ENCODE measurements at places on chromosomes 2 and 18.

DNA sequence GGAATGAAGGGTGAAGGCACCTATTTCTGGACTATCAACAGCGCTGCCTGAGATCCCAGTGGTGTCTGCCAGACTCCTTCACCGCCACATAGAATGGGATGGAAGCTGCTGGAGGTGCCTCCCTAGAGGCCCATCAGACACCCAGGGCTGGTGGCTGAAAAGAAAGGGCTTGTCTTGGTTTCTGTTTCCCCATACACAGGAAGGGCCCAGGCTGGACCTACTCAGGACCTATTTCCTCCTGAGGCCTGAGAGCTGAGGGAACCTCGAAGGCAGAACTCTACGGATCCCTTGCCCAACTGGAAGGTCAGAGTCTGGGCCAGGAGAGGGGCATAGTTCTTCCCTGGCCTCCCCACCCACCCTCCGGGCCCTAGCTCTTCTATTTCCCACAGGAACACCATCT lies 2.9 kb upstream of the CLEC4F start:
- no peak for DNase-seq

DNA sequence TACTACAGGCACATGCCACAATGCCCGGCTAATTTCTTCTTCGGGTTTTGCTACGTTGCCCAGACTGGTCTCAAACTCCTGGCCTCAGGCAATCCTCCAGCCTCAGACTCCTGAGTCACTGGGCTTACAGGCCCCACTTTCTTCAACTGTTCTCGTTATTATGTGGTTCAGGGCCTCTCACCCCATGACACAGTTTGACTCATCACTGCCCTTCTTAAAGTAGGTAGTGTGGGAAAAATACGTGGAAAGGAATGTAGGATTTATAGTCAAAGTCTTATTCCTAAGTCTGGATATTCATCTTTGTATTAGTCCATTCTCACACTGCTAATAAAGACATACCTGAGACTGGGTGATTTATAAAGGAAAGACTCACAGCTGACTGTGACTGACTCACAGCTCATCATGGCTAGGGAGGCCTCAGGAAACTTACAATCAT lies 19.4 kb downstream of the CENPA start:
- DNase-seq, result no peak

DNA sequence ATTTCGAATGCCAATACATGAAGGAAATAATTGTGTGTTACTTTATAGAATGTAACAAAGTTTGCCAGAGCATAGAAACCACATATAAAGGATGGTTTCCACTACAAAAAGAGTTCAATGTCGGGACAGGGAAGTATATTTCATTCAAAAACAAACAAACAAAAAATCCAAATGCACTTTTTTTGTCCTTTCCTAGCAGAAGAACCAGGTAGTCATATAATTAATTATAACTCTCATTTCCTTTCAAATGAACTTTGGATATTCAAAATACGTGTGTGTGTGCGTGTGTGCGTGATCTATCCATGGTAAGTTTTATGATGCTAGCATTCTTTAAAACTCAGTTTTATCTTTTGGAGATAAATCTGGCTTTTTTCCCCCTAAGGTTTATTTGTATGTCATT lies 8.3 kb downstream of the FN1 start:
- DNase-seq, result no peak

DNA sequence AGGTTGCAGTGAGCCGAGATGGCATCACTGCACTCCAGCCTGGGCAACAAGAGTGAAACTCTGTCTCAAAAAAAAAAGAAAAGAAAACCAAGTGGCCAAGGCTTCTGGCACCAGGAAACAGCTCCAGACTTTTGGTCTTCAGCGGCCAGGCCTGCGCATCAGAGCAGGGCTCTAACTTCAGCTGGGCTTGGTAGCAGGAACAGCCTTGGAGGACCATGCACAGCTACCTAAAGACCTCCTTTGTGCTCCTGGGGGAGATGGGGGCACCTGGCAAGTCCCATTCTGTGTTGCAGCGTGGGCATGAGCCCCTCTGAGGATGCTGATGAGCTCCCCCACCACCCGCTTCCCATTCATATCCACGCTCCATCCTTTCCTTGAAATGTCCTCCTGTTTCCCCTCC lies 56.4 kb upstream of the SEMA4C start:
- DNase-seq, result no peak

DNA sequence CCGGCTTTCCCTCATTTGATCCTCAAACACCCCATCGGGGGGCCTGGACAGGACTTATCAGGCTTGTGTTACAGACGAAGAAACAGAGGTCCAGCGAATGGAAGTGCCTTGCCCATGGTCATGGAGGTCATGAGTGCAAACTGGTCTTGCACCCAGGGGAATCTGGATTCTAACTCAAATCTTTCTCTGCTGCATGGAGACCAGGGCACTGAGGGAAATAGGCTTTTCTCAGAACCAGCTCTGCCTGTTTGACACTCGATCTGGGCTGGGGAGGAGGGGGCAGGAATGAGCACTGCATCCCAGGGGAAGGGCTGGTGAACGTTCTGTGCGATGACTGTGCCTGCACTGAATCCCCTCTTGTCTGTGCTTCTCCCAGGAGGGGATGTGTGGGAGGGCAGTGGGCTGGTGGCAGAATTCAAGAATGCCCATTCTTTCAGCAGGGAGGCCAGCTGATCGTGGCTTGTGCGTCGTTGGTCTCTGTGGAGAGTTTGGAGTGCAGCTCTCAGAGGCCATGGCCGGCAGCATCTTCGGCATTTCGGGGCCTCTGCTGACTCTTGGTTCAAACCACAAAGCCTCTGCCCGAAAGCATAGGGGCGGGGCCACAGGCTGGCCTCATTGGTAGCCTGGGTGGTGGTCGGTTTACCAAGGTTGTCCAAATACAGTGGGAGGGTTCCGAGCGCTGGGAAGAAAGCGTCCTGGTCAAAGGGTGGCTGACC lies 171.6 kb downstream of the DDX1 start:
- no peak for DNase-seq

- no peak for DNase-seq
Observed at GRCh38 chr2:189851174-189851826, 67.0 kb downstream of the PMS1 start.

DNA sequence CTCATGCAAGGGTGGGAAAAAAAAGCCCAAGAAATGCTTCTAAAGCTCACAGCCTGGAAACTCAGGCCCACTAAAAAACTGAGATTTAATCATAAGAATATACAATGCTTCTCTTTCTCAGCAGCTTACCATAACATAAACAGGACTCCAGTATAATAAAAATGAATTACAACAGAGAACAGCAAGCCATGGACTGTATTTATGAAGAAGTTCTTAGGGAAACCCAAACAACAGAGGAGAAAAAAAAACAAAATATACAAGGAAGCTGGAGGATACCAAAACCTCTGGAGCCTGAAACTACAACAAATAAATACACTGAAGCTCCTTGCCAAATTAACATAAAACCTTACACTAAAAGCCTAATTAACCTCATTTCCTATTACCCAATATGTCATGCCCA lies 187.8 kb downstream of the RDH14 start:
- no peak for DNase-seq

GRCh38 chr2:1026141-1026540 lies 75.5 kb downstream of the SNTG2 start:
- no peak for DNase-seq

DNA sequence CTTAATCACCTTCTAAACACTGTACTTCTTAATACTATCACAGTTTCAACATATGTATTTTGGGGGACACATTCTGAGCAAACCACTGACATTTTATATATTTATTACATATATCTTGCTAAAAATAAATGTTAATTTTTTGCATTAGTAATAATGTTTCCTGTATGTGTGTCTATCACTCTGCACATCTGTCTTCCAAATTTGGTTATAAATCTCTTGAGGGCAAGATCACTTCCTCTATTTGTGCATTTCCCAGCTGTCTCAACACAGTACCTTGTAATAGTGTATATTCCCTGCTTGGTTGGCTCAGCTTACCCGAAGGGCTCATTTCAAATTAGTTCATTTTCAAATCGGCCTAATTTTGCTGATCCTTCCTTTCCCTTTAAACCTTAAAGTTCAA lies 617.1 kb upstream of the GYPC start:
- DNase-seq, result no peak

Measured in C1 segment of cervical spinal cord (tissue), 14 donors.